ENCODE measurements at places on chromosomes 1 and 21.

DNA sequence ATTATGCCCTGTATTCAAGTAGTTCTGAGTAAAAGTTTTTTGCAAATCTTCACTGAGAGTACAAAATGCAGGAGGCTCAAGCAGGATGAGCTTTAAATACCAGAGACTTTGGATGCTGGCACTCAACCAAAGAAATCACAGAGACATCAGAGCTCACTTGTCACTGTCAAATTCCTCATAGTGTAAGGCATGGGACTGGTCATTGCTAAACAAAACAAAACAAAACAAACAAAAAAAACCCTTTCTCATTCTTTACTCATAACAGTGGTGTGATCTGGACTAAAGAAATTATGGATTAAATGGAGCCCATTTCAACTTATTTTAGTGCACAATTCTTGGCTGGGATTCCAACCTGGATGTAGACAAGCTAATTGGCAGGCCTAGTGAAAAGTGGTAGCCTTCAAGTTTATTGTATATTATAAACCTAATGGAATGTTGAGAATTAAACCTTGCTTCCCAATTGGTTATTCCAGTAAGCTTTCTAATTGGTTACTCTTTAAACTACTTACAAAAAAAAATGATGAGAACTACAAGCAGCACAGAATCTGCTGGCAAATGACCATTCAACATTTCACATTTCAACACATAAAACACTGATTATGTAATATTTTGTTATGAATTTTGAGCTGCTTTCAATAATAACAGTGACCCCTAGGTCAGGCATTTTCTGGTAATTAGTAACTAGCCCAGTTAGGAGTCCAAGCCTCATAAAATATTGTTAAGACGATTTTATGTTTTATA, 30.6 kb upstream of the NEK7 start:
- peak; percentile 54 for DNase-seq

DNA sequence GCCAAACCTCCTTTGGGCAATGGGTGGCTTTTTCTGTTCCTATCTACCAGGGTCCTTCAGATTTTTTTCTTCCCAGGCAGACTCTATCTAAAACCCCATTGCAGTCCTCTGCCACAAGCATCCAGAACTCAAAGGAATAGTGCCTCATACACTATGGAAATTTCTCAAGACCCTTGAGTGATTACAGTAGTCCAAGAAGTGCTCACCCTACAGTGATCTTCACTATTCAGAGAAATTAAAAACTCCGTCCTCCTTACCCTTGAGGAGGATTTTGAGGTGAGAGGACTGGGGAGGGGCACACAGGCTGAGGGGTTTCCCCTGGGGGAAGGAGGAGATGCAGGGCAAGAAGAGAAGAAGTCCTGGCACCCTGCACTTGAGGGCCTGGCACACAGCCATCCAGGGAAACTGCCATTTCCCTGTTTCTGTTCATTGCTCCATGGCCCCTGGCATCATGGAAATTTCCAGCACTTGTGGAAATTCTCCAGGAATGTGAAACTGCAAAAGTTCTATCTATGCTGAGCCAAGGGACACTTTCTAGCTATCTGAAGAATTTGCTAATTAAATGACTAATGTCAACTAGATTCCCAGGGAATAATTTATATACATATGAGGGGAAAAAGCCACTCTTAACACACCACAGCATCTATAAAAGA, 102.5 kb upstream of the ATP1B1 start:
- no peak for DNase-seq

- no peak for DNase-seq
Observed at GRCh38 chr1:89070509-89070908, 5.5 kb upstream of the GBP1 start.

DNA sequence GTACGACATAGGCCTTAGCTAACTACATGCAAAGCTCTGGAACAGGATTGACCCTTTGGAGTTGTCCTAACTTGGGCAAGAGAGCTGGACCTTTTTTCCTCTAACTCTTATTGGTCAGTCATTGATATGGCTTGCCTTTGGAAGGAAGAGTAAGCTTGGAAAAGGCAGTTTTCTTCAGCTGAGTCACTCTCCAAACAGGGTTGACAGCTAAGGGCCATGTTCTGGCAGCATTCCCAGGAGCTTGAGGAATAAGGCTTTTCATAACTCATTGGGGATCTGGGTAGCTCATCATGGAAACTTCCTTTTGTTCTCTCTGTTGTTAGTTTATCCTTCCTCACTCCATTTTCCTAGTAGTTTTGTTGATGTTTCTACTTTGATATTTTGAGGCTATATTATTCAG, 14.5 kb upstream of the ERRFI1 start:
- DNase-seq, result peak; percentile 99
